Stimulated activated CD8-positive, alpha-beta memory T cell treated with anti-CD3 and anti-CD28 coated beads, Interleukin-7, amount 100 ng/mL, for 1 hour (primary cell): ENCODE measurements at places on chromosomes 16 and 17.

DNA sequence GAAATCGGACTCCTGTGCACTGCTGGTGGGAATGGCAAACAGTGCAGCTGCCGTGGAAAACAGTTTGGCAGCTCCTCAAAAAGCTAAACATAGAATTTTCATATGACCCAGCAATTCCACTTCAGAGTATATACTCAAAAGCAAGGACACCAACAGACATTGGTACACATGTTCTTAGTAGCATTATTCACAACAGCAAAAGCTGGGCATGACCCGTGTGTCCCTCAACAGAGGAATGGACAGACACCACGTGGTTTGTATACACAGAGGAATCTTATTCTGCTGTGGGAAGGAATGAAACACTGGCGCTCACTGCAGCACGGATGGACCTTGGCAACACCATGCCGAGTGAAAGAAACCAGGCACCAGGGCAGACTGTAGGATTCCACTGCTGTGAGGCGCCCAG lies 16.0 kb downstream of the NPTX1 start:
- DNase-seq = no peak

- DNase-seq = no peak
Measured at GRCh38 chr17:17186051-17186450, 20.1 kb downstream of the PLD6 start.

DNA sequence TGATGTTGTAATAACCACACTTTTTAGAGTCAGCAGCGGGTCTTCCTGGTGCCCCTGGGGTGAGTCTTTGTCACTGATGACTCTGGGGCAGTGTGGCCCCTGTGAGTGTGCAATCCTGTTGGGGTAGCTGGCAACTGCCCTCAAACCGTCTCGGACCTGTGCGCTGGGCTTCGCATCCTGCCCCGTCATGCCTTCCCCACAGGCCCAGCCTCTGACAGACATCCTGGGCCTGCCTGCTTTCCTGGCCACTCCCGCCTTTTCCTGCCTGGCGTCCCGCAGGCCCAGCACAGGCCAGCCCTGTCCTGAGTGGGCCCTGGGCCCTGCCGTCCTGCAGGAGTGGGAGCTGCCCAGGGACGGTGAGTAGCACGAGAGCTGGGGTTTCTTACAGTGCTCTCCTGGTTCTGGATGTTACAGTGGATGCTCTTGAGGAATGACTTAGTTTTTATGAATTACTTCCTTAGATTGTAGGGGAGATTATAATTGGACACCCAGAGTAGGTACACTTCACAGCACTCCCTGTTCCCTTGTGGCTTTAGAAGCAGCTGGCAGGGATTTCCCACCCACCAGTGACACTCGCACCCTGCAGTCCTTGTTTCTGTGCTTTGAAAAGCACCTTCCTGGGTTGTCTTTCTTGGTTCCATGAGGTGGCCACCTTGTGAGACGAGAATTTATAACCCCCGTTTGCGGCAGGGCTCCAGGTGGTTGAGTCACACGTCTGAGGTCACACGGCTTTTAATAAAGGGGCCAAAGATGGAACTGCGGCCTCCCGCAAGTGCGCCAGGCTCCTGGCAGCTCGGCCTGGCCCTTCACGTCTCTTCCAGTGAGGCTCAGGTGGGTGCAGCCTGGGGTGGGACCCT lies 50.0 kb upstream of the CAPN15 start:
- DNase-seq = no peak

- DNase-seq = no peak
Measured at GRCh38 chr17:14429084-14429483, 128.2 kb downstream of the HS3ST3B1 start.

GRCh38 chr17:17971431-17972125 lies 622 bp downstream of the TOM1L2 start:
- DNase-seq = no peak

DNA sequence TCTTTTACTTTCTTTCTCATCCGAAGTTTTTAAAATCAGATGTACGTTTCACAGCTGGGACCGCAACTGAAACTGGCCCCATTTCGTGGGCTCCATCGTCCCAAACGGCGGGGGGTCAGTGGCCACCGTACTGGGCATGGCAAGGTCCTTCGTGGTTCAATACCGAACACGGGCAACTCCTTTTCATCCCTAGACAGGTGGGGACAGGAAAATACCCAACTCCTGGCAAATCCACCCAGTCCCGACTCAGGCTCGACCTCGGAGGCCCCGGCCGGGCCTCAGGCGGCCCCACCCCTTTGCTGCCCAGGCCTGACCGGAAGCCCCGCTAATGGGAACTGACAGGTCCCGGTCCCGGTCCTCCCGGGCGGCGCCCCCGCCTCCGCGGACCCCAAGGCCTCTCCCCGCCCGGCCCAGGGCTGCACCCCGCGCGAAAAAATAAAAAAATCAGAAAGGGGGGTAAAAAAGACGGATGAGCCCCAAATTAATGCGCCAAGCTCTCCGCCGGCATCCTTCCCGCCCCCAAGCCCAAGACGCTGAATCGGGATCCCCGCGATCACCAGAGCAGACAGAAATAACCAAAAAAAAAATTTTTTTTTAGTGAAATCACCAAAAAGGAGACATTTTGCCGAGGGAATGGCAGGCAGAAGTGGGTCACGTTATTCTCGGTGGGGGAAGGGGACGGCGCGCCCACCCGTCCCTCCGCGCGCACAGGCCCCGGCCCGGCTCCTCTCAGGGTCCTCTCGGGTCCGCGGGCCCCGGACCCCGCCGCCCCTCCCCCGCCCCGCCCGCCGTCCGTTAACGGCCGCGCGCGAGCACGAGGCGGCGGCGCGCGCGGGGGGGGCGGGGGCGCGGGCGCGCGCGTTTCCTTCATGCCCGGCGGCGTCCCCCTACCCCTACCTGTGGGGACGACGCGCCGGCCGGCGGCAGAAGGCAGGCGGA lies 562 bp downstream of the ZC3H7A start:
- DNase-seq = no peak

- no peak for DNase-seq
Measured at GRCh38 chr16:70270176-70270575, 18.4 kb upstream of the EXOSC6 start.

DNA sequence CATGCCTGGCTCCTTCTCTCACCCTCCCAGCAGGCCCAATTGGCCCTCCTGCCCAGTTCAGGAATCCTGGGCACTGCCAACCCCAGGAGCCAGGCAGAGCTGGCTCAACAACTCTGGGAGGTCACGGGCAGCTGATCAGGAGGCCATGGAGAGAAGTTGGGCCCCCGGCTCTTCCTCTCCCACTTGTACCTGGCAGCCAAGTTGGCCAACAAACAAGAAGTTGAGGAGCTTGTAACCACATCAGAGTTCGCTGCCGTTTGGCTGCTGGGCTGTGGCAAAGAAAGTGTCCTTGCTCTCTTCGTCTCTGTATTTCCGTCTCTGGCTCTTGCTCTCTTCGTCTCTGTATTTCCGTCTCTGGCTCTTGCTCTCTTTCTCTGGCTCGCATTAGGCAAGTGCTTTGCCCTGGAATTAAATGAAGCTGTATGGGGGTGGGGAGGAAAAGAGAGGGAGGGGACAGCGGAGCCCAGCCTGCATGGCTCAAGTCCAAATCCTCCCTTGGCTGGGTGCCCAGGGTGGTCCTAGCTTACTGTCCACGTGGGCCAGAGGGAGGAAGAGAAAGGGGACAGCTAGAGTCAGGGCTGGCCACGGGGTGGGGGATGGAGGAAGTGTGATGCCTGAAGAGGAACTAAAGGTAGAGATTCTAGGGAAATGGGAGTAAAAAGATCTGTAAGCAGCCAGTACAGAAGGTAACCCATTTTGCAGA lies 7.8 kb upstream of the TMEM132E start:
- no peak for DNase-seq

DNA sequence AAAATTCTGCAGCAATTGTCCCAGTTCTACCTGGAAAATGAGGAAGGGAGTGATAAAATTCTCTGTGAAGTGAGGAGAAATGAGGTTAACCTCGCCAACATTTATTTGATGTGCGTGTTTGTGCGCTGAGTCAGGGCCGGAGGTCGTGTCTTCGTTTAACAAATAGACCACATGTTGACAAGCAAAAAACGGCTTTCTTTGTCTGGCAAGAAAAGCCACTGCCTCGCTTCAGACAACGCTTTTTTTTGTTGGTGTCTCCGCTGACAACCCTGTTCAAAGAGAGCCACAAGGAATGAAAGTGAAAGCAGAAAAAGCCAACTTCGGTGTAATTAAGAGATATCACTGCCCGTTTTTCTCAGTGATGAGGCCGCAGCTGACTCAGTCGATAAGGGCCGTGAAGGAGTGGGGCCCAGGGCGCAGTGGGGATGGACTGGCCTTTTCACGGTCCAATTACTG lies 510.6 kb downstream of the CDH13 start:
- DNase-seq = no peak

DNA sequence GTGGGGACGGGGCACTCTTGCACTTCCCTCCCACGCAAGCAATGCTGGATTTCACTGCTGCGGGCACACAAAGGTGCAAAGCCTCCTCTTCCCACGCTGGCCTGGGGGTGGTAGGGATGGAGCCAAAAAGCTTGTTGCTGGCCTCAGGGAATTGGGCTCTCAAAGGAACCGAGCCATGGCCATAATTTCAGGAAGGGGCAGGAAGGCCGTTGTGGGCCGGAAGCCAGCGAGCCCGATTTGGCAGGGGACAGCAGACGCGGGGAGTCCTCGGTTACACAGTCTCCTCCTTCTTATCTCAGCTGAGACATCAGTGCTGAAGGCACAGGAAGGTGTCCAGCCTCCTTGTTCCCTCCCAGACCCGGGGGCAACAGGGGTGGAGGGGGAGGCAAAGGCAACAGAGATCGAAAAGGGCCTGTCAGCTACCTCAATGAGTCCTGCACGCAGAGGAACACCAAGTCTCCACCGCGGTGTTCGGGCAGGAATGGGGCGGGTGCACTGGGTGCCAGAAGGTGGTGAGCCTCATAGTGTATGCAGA lies 59.5 kb downstream of the SLFN11 start:
- peak; percentile 3 for DNase-seq

DNA sequence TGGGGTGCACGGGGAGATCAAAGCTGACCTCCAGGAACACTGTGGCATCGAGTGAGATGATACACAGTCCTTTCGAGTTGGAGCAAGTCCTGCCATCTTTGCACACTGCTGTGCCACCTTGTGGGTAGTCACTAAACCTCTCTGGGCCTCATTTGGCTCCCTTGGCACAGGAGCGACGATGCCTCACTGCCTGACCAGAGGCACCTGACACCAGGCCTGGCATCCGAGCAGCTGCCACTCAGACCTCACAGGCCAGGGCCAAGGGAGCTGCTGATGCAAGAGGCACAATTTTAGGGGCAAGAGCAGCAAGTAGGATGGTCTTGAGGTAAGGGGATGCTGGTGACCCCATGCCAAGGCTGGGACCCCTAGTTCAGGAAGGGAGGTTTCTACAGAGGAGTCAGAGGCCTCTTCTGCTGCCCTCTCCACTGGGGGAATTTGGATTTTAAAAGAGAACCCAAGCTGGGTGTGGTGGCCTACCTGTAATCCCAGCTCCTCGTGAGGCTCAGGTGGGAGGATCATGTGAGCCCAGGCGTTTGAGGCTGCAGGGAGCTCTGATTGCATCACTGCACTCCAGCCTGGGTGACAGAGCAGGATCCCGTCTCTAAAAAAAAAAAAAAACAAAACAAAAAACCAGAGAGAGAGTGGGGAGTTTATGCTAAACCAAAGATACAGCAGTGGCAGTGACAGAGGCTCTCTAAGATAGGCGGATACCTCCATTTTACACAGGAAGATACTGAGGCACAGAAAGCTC lies 6.7 kb upstream of the ADGRG1 start:
- no peak for DNase-seq

- no peak for DNase-seq
Measured at GRCh38 chr17:65956814-65957213, 235.1 kb downstream of the CEP112 start.

DNA sequence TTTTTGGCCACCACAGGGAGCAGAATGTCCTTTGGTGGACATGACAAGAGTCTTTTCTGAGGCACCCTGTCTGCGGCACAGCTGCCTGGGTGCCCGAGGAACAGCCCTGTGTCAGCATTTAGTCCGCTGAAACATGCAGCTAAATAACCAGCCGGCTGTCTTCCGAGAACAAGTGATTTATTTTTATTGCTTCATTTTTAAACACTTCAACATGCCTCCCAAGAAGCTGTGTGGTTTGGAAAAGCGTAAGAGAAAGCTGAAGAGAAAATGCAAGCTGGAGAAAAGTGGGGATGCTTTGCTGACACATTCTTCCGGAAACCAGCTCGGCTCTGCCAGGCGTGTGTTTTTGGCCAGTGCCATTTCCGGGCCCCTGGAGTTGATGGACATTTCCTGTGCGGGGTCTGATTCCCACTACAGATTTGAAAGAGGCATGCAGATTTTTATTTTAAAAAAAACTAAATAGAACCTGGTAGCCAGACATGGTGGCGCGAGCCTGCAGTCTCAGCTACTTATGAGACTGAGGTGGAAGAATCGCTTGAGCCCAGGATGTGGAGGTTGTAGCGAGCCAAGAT lies 94.7 kb downstream of the SEC14L1 start:
- DNase-seq = no peak

GRCh38 chr17:61723183-61723582 lies 132.2 kb upstream of the NACA2 start:
- no peak for DNase-seq

GRCh38 chr16:17804857-17805256 lies 334.1 kb upstream of the XYLT1 start:
- DNase-seq = no peak

- no peak for DNase-seq
Measured at GRCh38 chr16:11957591-11958395, 7.2 kb upstream of the TNFRSF17 start.

- no peak for DNase-seq
Measured at GRCh38 chr17:17492571-17492970, 3.6 kb downstream of the RASD1 start.

DNA sequence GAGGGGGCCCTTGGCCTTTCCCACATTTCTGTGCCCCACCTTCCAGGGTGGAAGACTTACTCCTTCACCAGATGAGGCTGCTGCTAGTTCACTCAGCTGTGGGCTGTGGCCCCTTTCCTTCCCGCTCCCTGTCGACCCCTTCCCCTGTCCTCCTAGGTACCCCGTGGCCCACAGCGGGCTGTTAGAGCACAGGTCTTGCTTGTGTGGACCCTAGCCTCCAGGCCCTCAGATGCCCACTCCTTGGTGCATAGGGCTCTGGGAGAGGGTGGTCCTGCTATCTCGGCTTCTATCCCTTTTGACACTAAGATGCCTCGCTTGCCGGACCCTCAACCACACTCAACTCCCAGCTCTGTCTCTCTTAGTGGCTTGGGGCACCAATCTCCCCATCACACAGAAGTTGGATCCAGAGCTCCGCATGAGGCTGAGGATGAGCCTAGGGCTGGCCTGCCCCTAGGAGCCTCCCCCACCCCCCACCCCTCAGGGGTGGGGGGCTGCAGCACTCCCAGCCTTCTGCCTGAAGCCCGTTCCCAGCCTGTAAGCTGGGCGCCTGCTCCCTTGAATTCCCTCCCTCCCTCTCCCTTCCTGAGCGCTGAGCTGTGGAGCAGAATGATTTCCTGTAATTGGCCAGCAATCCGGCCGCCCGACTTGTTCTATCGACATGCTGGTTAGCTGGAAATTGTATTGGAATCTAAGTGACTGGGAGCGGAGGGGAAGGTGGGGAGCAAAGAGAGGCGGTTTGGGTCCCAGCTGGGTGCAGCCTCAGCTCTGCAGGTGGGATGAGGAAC lies 30.9 kb downstream of the DCAKD start:
- DNase-seq = no peak

GRCh38 chr16:64481497-64481896 lies 640.4 kb downstream of the CDH11 start:
- no peak for DNase-seq

- no peak for DNase-seq
Measured at GRCh38 chr16:21650521-21650920, 1.9 kb downstream of the IGSF6 start.

- DNase-seq = no peak
Measured at GRCh38 chr16:72829846-72830775, 217.8 kb downstream of the ZFHX3 start.

- no peak for DNase-seq
Measured at GRCh38 chr17:876272-876671, 94.1 kb downstream of the MRM3 start.

- DNase-seq = no peak
Measured at GRCh38 chr17:66799849-66800537, 34.9 kb upstream of the CACNG5 start.
